ENCODE measurements at places on chromosomes 3 and 15.

DNA sequence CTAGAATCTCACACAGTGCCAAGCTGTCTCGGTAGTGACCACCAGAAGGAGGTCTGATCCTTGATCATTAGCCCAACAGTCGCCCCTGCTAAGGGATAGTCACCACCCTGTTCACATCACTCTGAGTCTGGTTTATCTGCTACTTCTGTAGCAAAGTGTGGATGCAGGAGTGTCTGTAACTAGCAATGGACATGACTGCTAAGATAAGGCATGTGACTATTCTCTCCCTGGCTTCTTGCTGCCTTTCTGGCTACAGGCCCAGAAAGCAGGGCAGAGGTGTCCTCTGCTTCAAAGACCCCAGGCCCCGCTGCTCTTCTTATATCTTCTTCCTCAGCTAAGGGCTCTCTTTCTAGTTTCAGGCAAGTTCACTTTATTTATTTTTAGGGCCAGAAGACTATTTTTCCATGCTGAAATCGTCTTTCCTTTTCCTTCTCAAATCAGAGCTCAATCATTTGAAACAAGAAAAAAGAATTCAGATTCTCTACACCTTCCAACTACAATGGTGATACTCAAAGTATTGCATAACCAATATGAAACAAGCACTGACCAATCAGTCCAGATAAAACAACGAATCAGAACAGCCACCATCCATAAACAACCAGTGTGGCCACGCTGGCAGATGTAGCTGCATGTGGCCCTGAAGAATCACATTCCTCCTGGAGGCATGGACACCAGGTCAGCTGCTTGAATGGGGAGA, 8.0 kb upstream of the KNG1 start:
- DNase-seq, result no peak

DNA sequence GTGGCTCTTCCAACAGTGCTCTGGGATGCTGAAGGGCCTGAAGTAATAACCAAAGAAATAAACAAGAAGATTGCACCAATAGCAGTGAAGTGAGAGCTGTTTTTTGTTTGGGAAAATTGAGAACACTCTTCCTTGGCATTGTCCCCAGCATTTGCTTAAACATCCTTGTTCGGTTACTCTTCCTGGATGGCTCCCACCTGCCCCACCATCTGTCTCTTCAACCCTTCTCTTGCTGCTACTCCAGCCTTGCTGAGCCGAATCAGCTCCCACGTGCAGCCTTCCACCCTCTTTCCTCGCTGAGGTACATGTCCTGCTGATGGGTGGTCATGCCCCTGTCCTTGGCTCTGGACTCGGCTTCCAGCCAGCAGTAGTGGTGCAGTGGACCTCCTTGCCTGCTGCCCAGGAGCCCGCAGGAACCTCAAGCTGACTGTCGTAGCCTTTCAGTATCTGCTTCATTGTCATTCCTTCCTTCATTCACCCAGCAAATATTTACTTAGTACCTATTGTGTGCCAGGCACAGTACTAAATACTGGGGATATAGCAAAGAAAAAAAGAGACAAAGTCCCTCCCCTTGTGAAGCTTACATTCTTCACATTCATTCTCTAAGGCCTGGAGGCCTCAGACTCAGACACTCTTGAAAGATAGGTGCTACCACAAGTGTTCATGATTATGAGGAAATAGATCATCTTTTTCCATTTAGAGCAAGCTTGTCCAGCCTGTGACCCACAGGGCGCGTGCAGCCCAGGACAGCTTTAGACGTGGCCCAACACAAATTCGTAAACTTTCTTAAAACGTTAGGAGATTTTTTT, 17.1 kb upstream of the VILL start:
- DNase-seq, result no peak

DNA sequence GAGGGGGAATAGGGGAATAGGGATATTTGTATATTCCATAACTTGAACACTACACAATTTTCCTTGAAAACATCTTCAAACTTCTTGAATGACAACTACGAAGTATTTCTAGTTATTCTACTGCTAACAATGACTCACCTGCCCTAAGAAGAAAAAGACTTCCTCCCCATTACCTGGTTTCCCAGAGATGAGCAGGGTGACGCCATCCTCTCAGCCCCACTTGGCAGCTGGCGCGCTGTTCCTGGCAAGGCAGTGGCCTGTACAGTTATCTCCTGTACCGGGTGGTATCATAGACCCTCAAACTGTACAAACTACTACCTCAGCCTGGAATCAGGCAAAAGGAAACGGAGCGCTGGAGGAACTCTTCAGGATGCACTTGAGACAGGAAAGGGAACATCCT, 10.4 kb downstream of the WDR82 start:
- no peak for DNase-seq

GRCh38 chr15:62413153-62413552, 248.1 kb upstream of the C2CD4B start:
- no peak for DNase-seq

- no peak for DNase-seq
Measured at GRCh38 chr3:53780171-53780570, 66.0 kb downstream of the CHDH start.

DNA sequence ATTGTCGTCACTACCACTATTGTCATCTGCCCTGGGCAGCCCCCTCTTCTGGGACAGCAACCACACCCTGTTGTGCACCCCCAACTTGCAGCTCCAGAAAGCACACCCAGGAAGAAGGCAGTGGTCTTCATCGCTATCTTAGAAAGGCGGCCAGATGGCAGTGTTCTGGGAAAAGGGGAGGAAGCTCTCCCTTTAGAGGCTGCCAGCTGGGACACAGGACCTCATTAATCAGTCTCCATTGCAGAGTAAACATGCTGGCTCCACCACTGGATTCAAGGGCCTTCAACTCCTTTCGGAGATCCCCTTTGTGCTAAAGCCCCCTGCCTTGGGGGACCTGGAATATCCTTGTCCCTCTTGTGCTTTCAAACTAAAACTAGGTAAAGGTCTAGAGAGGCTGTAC, 199.3 kb upstream of the LINGO1 start:
- no peak for DNase-seq

GRCh38 chr3:145637105-145637504, 523.9 kb downstream of the PLOD2 start:
- DNase-seq, result no peak

- no peak for DNase-seq
Measured at GRCh38 chr3:195165790-195166189, 105.2 kb downstream of the XXYLT1 start.

GRCh38 chr3:29977360-29977759, 629.0 kb upstream of the TGFBR2 start:
- no peak for DNase-seq

GRCh38 chr3:155363690-155364070, 70.2 kb upstream of the STRIT1 start:
- no peak for DNase-seq

DNA sequence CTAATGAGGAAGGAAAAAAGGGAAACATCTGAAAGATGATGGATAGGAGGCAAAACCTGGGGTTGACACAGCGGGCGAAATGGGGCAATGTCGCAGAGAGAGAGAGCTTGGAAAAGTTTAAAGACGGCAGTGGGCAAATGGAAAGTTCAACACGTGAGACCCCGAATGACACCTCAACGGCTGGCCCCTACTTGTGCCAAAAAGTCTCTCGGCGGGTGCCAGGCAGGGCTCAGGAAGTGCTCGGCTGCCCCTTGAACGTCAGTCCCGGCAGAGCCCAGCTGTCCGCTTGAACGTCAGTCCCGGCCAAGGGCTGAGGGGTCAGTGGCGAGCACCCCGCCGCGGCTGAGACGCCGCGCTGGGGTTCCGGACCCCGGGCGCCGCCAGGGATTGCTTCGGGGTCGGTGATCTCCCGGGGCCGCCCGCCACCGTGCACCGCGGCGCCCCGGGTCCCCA, 658 bp downstream of the EOGT start:
- peak; percentile 31 for DNase-seq

DNA sequence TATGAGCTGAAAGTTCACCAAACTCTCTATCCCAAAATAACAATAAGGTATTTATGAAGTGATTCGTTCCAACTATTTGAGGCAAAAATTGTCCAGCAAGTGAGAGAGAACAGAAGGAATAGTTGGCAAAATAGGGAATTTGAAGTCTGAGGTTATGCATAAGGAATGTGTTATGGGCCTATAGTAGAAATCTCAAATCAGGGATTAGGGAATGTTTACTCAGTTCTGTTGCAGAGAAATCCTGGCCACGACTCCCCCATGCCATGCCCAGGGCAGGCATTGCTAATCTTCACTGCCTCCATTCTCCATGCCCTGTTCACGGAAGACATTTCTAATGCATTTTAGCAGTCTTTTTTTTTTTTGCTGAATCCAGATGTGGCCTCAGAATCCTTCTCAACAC, 58.6 kb downstream of the FLNB start:
- DNase-seq, result no peak

DNA sequence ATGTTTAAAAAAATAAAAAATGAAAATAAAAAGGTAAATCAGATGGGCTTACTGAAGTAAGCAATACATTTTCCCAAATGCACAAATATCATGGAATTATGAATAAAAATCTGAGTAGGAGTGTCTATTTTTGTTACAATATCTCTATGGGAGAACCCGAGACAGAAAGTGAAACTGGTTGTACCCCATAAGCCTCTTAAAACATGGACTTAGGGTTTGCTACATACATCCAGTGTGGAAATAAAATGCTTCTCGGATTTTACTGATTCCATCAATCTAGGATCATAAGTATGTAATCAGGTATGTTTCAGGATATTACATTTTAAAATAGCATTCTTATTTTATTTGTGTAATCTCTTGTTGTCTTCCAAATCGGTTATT, 177.8 kb upstream of the CDIN1 start:
- no peak for DNase-seq

DNA sequence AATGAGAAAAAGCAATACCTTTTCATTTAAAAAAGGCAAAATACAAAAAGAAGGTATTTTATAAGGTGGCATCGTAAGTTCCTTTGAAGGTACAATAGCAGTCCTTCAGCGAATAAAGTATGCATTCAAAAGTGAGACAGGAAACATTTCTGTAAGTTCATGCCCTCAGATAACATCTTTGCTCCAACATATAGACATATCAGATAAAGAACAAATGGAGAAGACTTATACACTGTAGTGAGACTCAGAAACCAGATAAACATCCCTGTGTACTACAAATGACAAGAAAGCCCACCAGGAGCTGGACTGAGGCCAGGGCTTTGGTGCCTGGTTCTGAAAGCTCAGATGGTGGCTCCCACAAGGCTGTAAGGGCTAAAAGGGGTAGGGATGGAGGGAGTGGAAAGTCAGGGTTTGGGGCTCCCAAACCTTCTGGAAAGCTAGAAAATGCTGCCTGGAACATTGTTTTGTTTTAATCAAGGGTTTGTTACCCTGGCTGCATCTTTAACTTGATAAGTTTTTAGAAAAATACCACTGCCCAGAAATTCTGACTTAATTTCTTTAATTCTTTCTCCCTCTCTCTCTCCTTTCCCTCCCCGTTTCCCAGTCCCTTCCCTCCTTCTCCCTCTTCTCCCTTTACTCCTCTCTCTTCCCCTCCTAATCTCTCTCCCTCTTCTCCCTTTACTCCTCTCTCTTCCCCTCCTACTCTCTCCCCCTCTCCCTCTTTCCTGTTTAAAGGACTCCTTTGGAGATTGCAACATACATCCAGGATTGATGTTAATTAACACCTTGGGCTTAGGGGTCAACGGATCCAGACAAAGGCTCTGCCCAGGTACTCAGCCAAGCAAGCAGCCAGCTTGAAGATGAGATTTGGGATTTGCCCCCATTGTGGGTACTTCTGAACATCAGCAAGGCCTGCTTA, 126.1 kb downstream of the AQP9 start:
- DNase-seq, result no peak

DNA sequence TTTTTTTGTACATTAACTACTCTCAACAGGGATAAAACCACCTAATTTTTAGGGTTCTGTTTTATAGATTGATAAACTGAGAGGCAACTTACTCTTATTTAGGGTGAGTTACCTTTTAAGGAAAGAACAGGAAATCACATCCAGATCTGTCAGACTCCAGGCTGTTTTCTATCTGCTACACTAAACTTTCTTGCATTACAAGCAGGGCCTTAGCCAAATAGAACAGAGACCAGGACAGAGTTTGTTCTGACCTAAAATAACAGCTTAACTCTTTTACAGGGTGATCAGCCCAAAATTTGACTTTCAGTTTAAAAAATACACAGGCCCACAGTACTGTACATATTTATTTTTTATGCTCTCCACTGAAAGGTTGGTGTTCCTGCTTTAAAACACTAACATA, 38.6 kb downstream of the SGO1 start:
- DNase-seq, result no peak

DNA sequence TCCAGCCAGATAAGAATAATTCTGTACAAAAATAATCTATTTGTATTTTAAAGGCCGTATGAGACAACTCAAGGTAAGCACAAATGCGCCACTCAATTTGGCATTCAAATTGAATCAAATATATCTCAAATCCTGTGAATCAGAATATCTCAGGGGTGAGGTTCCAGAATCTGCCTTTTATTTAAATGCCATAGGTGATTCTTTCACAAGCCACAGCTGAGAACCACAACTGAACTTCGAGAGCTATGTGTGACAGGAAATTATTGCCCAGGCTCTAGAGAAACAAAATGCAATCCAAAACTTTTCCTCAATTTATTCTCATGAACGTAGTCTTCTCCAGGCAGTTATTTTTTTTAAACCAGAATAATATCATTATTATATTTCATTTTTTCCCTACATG, 11.9 kb downstream of the ATP8B4 start:
- no peak for DNase-seq

- DNase-seq, result no peak
Measured at GRCh38 chr3:84601303-84601702, 357.5 kb upstream of the CADM2 start.

DNA sequence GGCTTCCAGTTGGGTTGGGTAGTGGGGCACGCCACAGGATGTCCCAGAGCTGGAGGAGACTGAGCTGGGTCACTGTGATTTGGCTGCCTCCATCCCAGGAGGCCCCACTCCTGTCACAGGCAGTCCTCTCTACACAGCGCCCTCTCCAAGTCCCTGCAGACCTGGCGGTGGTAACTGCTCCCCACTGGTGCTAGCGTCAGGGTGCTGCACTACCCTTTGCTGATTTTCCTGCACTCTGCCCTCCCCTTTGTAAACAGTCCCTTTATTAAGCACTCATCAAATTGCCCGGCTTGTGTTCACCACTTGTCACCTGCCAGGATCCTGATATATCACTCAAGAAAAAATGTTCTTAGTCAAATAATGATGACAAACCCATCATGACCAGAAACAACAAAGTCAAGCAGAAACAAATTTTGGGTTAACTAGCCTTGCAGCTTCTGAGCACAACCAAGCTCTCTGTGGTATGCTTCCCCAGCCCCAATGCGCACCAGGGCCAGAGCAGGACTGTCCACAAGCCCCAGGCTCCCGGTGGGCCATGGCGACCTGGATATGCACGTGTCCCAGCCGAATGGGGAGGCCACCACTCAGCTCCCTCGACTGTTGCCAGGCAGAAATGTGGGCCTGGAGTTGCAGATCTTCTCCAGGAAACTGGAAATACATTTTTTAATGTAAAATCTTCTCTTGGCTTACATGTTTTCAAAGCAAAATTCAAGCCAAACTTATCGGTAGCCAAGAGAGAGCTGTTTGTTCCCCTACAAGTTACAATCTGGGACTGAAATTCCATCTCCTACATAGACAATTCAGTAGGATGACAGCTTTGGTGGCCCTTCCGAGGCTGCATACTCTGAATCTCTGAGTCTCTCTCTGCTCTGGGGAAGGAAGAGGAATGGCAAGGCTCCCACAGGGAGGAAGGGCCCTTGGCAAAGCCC, 24.5 kb downstream of the MEGF11 start:
- no peak for DNase-seq
